Aorta (tissue), 5 donors: ENCODE measurements at places on chromosomes 5 and 9.
A peak's percentile ranks its signal among the peaks of the same experiment; 100 is the strongest.

- peak; percentile 59 for DNase-seq
Measured at GRCh38 chr9:127796225-127796813, 6.4 kb upstream of the FPGS start.

DNA sequence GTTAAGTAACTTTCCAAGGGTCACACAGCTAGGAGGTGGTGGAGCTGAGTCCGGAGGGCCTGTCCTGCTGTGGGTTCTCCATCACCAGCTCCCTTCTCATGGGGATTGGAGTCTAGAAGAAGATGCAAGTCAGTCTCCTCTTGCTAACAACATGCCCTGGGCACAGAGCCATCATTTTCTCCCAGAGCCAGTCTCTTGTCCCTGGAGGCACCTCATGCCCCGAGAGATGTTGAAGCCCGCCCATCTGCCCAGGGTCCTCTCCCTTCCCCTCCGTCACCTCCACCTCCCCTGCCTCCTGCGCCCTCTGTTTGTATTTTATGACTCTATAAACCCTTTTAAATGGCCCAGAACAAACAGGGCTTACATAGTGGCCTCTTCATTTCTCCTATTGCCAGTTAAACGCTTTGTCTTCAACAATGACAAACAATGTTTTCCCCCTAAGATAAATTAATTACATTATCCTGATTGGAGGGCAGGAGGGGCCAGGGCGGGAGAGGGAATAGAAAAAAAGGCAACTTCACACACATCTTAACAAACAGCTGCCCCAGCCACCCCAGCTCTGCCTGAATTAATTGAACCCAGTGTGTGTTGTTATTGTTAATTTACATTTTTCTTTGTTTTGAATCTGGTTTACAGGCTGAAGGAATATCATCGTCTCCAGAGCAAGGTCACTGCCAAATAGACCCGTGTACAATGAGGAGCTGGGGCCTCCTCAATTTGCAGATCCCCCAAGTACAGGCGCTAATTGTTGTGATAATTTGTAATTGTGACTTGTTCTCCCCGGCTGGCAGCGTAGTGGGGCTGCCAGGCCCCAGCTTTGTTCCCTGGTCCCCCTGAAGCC, 55.8 kb downstream of the ASS1 start:
- no peak for DNase-seq

GRCh38 chr5:147188200-147189108, 46.4 kb upstream of the STK32A start:
- DNase-seq, result no peak

DNA sequence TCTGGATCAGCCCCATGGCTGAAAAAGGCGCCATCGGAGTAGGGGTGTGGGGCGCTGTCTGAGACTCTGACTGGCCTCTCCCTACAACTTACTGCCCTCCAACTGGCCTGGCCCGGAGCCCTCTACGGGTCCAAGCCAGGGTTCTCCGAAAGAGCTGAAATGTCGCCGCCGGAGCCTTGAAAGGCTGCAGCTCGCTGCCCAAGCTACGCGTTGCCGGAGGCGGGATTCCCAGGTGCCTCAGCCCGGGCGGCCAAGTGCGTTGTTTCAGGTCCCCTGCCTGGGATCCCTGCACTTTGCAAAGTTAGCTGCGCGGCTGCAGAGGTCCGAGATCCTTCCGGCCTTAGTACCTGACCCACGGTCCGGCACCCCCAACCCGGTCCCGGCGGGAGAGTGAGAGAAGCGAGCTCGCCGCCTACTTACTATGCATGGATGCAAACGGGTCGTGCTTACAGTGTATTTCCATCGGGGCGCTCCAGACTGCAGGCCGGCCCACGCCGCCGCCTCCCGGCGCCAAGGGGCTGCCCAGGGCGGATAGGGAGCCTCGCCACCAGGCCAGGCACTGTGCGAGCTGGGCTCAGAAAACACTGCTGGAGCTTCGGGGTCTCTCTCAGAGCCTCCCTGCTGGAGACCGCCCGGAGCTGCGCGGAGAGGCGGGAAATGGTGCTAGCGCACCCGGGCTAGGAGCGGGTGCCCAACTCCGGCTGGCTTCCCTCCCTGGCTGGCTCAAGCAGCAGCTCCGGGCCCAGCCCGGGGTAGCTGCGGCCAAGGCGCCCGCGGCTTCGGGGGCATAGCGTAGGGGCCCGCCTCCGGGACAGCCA, 7.7 kb downstream of the PAX5 start:
- DNase-seq, result no peak

DNA sequence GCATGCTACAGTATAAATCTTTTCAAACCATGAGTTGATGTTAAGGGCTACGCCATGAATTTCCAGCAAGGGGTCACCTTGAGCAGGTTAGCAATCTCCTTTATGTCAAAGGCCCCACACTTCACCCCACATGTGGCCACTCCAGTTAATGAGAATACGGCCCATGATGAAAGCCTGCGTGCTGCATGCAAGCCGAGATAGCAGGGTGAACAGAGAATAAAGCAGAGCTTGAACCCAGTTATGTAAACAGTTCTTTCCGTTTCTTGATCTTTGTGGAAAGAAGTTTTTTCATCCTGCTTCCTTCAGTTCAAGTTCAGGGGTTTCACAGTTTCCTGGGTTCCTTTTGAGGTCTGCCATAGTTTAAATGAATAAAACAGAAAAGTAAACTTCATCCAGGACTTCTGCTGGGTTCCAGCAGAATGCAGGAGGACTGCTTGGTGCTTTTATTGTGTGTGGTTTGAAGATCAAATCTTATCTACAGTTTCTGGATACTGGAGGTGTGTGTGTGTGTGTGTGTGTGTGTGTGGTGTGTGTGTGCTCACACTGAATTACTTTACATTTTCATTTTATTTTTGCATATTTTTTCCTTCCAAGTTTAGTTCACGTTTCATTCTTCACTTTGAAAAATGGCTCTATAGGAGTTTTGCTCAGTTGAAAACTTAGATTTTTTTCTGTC, 87.1 kb downstream of the HMHB1 start:
- DNase-seq, result no peak

GRCh38 chr5:93821891-93822415, 80.6 kb upstream of the POU5F2 start:
- no peak for DNase-seq

GRCh38 chr5:171295801-171296200, 13.2 kb upstream of the TLX3 start:
- DNase-seq, result no peak

DNA sequence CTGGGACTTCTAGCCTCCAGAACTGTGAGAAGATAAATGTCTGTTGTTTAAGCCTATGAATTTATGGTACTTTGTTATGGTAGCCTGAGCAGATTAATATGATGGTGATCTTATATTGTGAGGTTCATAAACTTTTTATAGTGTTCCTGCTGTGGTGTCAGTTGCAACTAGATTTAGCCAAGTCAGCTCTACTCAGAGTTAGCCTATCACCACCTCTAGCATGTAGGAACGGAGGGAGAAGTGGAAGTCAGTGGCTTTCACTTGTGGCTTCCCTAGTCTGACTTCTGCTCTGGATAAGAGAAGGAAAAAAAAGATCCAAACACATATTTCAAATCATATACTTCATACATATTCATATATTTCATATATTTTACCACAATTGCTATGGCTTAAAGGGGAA, 6.6 kb downstream of the POC5 start:
- DNase-seq, result no peak
